ENCODE measurements at places on chromosomes 6 and 20.

- peak; percentile 28 for DNase-seq
These were observed 267.9 kb downstream of the THBS2 start for GRCh38 chr6:168985705-168986104.

- DNase-seq, result no peak
These were observed 3.9 kb upstream of the LRRC1 start for GRCh38 chr6:53790886-53791285.

GRCh38 chr6:129186988-129187387 is 304.1 kb downstream of the LAMA2 start:
- DNase-seq, result peak; percentile 41

DNA sequence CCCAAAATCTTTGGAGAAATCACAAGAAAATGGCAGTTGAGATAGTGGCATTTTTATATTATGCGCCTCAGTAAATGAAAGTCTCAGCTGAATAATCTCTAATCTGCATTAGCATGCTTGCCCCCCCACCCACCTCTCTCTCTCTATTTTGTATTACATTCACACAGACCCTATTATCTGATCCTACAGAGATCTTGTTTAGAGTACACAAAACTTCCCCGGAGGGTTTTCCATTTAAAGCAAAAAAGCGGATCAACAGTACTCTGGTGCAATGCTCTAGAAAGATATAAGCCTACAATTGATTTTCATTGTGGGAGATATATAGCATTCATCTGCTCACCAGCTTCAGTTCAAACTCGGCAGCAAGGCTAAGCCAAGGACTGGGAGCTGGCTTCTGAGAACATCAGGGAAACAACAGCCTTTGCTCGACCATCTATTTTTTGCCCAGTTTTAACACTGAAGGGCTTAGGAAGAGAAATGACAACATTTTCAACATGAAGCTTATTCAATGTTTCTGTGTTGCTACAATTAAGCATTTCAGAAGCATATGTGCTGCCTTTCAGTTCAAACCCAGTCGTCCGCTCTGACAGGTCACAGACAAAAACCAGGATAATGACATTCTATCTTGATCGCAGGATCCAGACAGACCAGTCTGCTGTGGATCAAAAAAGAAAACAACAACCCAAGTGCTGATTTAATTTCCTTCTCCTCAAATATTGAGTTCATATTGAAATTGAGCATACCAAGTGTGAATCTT is 137.6 kb upstream of the ATXN1 start:
- no peak for DNase-seq

- DNase-seq, result no peak
These were observed 24.5 kb upstream of the MYCT1 start for GRCh38 chr6:152673236-152673635.

- DNase-seq, result no peak
These were observed 369.2 kb upstream of the JAG1 start for GRCh38 chr20:11043001-11043400.

GRCh38 chr6:97292671-97293070 is 9.7 kb upstream of the MMS22L start:
- DNase-seq, result no peak

DNA sequence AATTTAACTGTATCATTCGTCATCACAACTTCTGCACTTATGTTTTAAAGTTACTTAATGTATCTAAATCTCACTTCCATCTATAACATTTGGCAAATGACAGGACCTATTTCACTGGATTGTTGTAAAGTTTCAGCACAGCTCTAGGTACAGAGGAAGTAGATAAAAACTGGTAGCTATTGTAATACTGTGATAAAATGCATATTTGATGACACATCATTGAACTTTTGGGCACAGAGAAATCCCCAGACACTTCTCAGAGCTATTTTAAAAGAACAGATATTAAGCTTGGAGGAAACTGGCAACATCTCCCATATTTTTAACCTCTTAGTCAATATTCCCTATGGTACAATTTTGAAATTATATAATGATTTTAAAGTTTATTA is 138.7 kb downstream of the RFPL4B start:
- no peak for DNase-seq

- no peak for DNase-seq
These were observed 7.8 kb downstream of the DLGAP4 start for GRCh38 chr20:36313926-36314325.

DNA sequence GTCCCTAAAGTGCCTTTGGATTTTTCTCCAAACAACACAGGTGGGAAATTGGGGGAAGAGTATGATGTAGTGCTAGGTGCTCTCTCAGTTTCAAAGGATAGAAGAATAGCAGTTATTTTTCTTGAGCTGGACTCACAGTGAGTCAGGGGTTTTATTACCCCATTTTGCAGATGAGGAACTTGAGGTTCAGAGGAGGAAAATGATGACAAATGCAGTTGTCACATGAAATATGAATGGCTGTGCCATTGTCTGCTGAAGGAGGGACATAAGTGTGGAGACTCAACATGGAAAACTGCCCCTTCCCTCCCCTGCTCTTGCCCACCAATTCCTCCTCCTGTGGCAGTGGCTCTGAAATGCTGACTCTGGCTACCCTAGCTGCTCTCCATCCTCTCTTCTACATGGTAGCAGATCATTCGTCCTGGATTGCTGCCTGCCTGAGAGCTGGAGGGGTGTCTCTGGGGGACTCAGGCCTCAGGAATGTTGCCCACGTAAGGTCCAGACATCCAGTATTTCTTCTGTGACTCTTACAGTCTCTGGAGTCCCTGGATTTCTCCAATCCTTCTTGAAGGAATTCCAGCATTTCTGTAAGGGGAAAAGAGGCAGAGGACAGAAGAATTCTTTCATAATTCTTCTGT is 37.6 kb upstream of the EPB41L1 start:
- no peak for DNase-seq

- no peak for DNase-seq
These were observed 157.3 kb downstream of the RPS12 start for GRCh38 chr6:132971676-132972075.

- no peak for DNase-seq
These were observed 21.0 kb downstream of the PHACTR3 start for GRCh38 chr20:59625214-59625922.

DNA sequence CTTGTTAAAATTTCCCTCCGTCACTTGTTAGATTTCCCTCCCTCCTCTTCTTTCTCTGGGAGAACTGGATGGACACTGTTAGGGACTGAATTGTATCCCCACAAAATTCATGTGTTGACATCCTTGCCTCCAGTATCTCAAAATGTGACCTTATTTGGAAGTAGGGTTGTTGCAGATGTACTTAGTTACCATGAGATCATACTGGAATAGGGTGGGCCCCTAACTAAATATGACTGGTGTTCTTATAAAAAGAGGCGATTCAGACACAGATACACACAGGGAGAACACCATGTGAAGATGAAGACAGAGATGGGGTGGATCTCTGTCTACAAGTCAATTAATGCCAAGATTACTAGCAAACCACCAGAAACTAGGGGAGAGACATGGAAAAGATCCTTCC is 139.5 kb downstream of the ALDH8A1 start:
- DNase-seq, result no peak

GRCh38 chr6:22424196-22424595 is 127.4 kb upstream of the PRL start:
- DNase-seq, result no peak

DNA sequence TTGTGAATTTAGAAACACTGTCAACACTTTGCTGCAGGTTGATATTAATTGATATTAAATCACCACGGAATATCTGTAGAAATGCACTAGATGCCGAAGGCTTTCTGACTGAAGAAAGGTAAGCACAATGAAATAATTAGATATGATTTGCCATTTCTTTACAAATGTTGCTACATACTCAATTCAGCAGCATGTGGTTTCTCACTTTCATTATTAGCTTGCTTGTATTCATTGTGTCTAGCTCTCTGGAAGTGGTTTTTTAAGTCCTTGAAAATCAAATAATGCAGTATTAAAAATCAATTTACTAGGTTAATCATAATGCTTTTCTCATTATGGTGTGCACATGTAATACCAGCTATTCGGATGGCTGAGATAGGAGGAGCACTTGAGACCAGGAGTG is 231.3 kb upstream of the MARCKS start:
- DNase-seq, result no peak

GRCh38 chr6:77136086-77136485 is 327.2 kb downstream of the HTR1B start:
- no peak for DNase-seq

- DNase-seq, result no peak
These were observed 2.6 kb upstream of the ZSCAN12 start for GRCh38 chr6:28402197-28402596.

DNA sequence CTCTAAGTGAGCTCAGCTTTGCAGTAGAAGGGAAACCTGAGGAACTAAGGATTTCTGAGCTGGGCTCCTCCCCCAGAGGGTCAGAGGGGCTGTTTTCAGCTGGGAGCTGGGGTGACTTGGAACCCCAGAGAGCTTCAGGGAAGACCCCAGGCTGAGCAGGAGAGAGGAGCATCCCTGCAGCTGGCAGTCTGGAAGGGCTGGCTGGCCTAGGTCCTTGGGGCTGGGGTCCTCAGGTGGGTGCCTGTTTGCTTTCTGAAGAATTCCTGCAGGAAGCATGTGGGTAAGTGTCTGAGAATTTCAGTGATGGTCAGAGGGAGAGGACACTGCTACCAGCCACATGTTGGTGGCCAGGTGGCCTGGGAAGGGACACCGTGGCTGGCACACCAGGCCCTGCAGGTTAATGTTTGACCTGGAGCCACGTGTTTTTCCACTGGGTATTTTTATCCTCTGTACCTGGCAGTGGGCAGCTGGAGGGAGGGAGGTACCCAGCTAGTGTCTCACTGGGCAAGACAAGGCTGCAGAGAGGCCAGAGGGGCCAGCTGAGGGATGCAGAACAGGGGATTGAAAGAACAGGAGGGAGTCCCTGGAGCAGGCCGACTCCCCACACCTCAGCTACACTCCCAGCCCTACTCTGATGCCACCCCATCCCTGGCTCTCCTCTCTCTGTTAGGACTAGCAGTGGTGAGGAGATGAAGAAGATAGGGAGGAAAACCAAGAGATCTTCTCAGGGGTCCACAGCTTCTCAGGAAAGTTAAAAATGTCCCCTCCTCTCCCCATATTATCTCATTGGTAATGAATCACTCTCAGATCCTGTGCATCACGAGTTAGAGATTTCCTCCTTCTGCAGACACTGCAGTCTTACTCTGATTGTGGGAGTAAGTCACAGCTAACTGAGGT is 143.6 kb downstream of the VEGFA start:
- DNase-seq, result no peak

DNA sequence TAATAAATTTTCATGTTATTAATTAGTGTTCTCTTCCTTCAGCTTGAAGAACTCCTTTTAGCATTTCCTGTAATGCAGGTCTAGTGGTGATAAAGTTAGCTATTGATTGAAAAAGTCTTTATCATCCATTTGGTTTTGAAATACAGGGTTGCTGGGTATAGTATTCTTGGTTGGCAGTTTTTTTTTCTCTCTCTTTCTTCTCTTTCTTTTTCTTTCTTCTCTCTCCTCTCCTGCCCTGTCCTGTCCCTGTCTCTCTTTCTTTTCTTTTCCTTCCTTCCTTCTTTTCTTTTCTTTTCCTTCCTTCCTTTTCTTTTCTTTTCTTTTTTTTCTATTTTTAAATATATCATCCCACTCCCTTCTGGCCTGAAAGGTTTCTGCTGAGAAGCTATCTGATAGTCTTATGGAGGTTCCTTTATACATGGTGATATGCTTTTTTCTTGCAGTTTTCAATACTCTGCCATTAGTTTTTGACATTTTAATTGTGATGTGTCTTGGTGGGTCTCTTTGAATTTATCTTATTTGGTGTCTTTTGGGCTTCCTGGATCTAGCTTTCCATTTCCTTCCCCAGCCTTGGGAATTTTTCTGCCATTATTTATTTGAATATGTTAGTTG is 55.4 kb downstream of the CDC5L start:
- no peak for DNase-seq

DNA sequence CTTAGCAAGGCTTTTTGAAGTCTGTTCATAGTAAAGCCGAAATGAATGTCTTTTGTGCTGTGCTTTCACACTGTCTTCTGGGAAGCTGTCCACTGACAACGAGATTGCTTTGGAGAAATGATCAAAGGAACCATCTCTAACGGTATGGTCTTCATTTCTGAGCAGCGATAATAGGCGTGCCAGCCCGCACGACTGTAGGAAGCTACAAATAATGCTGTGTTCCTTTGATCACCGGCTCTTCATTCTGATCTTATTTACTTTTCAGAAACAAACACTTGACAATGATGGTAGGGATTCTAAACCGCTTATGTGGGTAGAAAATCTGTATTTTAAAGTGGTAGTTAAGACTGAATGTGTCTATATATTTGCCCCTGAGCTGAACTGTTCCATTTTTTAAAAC is 306.6 kb upstream of the EXOC2 start:
- DNase-seq, result peak; percentile 71

DNA sequence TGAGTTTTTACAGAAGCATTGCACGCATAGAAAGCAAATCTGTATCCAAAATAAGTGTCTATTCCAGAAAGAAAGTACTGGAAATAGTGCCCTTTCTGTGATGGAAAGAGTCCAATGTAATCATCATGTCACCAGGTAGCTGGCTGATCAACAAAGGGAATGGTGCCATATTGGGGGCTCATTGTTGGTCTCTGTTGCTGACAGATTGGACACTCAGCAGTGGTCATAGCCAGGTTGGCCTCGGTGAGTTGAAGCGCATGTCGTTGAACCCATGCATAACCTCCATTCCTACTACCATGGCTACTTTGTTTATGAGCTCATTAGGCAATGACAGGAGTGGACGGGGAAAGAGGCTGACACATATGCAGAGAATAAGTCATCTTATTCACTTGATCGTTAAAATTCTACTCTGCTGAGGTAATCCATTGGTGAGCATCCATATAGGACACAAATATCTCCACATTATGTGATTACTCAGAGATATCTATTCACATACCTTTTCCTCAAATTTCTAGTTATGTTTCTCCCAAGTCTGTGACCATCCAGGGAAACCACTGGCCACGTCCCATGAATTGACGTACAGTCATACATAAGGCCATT is 560.5 kb downstream of the HAO1 start:
- no peak for DNase-seq

GRCh38 chr20:4637081-4637797 is 84.5 kb upstream of the PRND start:
- DNase-seq, result peak; percentile 7

- no peak for DNase-seq
These were observed 2.0 kb upstream of the COL10A1 start for GRCh38 chr6:116127771-116128493.

DNA sequence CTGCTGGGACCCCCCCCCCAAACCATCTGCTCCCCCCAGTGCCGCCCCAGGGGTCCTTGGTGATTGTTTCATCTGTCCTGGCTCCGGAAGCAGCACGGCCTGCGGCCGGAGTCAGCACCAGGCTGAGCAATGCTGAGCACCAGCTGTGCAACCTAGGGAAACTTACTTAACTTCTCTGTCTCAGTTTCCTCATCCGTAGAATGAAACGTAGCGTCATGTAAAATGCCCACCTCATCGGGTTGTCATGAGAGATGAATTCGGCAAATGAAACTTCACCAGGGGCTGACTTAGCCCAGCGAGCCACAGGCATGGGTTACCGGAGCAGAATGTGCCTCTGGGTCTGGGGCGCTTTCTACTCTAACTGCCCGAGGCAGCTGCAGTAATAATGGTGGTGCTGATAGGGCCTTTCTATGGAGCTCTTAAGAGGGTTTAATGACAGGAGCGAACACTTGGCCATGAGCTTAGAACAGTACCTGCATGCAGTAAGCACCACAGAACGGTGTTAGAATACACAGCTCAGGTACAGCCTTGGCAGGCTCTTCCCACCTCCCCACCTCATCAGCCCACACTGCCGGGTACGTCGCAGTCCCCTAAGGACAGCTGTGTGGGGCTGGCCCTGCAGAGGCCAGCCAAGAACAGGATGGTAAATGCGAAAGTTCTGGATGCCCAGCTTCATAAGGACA is 1.7 kb downstream of the THBS2 start:
- no peak for DNase-seq

GRCh38 chr6:149364557-149364956 is 35.5 kb upstream of the SUMO4 start:
- DNase-seq, result no peak

- no peak for DNase-seq
These were observed 203.3 kb upstream of the LAMP5 start for GRCh38 chr20:9311132-9311531.

All from SW480 (cell line).